ENCODE measurements at places on chromosomes 7 and 10.

GRCh38 chr7:101950450-101951119 lies 133.2 kb downstream of the CUX1 start:
- DNase-seq = no peak

DNA sequence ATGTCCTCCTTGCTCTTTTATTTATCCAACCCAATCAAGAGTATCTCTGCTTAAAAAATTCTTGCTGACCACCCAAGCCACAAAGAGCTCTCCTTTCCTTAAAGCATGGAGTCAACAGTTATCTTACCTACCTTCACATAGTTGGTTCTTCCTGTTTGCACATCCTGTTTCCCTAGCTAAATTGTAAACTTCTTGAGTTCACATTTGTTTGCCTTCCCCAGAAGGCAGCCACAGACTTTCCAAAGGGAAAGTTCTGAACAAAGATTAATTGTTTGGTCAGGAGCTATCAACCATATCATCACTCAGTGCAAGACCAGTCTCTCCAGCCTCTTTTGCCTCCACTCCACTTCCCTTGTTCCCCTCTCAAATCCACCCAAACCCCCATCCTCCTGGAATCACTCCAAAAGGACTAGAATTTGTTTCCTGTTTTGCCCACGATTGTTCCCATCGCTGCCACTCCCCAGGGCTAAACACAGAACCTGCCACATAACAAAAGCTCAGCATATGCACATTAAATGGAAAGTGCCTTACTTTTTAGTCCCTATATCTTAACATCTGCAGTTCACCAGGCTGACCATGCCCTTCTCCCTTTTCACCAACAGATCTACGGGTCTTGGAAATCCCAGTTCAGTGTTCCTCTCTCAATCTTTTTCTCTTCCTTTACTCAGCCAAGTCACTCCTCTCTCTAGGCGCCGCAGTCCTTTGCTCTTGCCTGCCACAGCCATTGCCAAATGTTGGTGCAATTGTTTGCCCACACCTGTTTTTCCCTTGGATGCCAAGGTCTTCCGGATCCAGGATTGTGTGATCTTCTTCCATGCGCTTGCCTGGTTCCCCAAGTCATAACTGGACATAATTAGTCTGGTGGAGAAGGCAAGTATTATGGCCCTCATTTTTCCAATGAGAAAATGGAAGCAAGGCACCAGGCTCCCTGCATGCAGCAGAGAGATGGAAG lies 265.5 kb downstream of the KCNMA1 start:
- DNase-seq = no peak

DNA sequence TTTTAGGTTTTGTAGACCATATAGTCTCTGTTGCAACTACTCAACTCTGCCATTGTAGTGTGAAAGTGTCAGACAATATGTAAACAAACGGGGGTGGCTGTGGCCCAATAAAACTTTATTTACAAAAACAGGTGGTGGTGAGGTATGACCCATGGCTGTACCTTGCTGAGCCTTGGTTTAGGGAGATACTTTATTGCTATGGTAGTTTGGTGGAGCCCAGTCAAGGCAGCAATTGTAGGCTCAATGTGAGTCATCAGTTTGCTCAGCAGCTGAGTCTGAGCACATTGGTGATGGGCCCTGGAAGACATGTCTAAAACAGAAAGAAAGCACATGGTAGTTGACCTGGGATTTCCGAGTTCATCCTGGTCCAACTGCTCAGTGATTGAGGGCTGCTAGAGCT lies 242.5 kb downstream of the REEP3 start:
- no peak for DNase-seq

GRCh38 chr7:9836671-9837070 lies 1137.0 kb upstream of the PHF14 start:
- DNase-seq = no peak

GRCh38 chr10:58996063-58996462 lies 180.4 kb upstream of the PHYHIPL start:
- no peak for DNase-seq

DNA sequence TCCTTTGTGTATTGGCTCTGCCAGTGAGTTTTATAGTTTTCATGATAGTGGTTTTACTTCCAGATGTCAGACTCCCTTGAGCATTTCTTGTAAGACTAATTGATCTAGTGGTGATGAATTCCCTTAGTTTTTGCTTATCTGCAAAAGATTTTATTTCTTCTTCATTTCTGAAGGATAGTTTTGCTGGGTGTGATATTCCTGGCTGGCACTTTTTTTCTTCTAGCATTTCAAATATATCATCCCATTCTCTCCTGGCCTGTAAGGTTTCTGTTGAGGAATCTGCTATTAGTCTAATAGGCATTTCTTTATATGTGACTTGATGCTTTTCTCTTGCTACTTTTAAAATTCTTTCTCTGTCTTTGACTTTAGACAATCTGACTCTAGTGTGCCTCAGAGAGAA lies 64.8 kb downstream of the SLC16A9 start:
- no peak for DNase-seq

- DNase-seq = peak; percentile 43
Measured at GRCh38 chr7:8436965-8437364, 3.6 kb downstream of the NXPH1 start.

GRCh38 chr10:124149189-124150042 lies 56.0 kb upstream of the CHST15 start:
- DNase-seq = peak; percentile 44

GRCh38 chr10:14556285-14556956 lies 218.3 kb downstream of the FAM107B start:
- DNase-seq = no peak

- DNase-seq = no peak
Measured at GRCh38 chr10:68878496-68878895, 22.6 kb upstream of the DDX50 start.

- no peak for DNase-seq
Measured at GRCh38 chr10:114708717-114709335, 50.8 kb upstream of the ABLIM1 start.

- no peak for DNase-seq
Measured at GRCh38 chr7:108156897-108157605, 26.9 kb upstream of the LAMB4 start.

DNA sequence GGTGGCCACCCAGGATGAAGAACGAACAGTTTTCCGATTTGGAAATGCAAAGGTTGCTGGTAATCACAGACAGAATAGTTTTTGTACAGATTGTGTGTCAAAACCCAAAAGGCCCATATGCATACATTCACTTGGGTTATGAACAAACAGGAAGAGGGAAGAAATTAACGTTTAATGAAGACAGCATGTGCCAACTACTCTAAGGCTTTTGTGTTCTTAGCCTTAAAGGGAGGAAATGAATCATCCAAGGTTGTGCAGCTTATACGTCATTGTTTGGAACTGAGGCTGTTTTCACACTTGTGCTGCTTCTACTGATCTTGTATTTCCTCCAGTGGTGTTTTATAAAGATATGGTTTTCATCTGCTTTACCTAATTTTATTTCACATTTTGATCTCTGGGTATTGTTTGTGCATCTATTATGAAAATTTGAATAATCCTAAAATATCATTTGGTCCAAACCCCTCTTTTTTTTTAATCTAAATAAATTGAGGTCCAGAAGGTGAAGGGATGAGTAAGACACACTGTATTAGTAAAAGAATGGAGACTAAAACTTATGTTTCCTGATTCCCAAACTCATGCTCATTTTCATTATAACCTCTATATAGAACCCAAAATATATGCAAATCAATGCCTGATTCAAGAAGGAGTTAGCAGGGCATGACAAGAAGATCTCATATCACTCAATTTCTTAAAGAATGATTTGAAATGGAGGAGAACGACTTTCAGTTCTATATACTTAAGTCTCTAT lies 373.1 kb downstream of the THSD7A start:
- peak; percentile 21 for DNase-seq

DNA sequence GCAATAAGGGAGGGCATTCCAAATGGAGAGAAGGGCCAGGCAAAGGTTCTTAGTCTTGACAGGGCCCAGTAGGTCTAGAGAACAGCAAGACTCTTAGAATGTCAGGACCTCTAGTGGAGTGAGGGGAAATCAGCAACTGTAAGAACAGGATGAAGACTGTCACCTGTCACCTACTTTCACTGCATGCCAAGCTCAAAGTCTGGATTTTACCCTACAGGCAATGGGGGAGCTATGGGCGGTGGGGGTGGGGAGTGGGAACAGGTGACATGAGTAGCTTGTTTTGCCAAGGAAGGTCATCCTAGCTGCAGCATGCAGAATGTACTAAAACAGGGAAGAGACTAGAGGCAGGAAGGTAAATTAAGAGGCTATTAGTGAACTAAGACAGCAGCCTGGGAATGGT lies 18.3 kb downstream of the GOT1 start:
- no peak for DNase-seq

DNA sequence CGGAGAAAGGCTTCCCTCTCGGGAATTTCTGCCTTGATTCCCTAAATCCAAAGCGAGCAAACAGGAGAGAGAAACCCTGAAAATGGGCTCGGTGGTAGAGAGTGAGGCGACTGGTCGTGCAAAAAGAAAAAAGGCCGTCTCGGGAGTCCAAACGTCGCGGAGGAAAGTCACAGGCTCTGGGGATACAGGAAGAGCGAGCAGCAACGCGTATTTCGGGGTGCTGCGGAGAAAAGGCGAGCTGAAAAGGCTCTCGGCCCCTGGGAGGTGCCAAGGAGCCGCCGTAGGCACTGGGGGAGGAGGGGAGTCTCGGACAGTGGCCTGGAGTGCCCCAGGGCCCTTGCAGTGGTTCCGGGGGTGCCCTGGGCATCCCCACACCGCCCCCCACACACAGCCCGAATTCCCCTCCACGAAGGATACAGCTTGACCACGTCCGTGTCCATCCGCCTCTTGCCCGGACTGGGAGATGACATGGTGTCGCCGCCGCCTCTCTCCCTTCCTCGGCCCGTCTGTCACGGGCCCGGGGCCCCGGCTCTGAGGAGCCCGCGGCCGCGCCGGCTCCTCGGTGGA lies 591 bp downstream of the UBE2H start:
- peak; percentile 57 for DNase-seq

DNA sequence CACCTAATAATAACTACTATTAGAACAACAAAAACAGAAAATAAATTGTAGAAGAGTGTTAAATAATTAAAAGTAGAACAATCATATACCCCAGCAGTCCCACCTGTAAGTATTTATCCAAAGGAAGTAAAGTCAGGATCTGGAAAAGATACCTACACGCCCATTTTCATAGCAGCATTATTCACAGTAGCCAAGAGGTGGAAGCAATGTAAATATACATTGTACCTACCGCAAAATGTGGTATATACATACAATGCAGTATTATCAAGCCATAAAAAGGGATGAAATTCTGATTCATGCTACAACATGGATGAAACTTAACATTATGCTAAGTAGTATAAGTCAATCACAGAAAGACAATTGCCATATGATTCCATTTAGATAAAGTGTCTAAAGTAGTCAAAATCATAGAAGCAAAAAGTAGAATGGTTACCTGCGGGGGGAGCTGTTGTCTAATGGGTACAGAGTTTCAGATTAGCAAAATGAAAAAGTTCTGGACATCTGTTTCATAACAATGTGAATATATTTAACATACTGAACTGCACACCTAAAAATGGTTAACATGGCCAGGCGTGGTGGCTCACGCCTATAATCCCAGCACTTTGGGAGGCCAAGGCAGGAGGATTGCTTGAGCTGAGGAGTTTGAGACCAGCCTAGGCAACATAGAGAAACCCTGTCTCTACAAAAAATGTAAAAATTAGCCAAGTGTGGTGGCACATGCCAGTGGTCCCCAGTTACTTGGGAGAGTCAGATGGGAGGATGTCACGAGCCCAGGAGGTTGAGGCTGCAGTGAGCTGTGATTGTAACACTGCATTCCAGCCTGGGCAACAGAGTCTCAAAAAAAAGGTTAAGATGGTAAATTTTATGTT lies 6.0 kb upstream of the TMED4 start:
- DNase-seq = peak; percentile 82

DNA sequence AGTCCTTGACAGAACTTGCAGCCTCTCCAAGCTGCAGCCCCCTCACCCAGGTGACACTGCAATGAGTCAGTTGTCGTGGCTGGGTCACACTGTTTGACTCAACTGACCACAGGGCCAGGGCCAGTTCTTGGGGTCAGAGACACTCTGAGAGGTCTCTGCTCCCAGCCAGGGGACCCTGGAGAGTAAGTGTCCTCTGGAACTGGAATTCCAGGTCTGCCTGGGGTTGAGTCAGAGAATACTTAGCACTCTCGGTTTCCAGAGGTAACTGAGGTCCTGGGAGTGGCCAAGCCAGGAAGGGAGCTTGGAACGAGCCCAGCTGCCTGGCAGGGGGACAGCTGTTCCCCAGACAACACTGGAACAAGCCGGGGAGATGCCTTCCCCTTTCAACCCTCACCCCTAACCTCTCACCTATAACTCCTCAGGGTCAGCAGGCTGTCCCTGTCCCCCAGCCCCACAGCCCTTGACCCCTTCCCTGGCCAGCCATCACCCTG lies 2.2 kb upstream of the MYL10 start:
- DNase-seq = no peak

DNA sequence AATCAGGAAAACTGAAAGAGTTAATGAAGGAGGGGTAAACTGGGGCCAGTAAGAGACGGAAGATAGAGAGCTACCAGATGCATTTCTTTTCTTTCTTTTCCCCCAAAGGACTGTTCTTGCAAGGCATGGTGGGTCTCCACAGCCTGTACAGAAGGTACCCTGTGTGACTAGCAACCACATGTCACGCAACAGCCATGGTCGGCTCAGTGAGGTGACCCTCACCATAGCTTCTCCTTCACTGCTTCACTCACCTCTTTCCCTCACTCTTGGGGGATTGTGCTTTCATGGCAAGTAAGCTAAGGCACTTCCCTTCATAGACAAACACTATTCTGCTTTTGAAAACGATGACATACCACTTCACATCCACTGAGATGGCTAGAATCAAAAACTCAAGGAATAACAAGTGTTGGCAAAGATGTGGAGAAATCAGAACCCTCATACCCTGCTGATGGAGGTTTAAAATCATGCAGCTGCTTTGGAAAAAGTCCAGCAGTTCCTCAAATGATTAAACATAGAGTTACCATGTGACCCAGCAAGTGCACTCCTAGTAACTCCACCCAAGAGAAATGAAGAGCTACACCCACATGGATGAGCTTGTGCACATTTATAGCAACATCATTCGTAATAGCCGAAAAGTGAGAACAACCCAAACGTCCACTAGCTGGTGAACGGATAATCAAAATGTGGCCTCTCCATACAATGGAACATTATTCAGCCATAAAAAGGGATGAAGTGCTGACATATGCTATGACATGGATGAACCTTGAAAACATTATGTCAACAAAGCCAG lies 3.8 kb upstream of the INSIG1 start:
- peak; percentile 36 for DNase-seq

- DNase-seq = no peak
Measured at GRCh38 chr10:32268788-32269187, 78.2 kb downstream of the EPC1 start.

GRCh38 chr7:123293710-123294109 lies 93.9 kb upstream of the SLC13A1 start:
- no peak for DNase-seq

Measured in tongue (tissue), 3 donors.